ENCODE measurements at places on chromosomes 5 and 9. TPM values are rescaled to one million over a fixed set of nuclear protein-coding genes. Genes with fewer than 3 reads are reported as not detected.

The PROB1 gene
- 0.20 TPM for total RNA-seq

The SLIT3 gene
- total RNA-seq: 13.2 TPM

The BTNL8 gene
- total RNA-seq: not detected

The CLPTM1L gene
- total RNA-seq: 178 TPM

The GAS1 gene
- total RNA-seq: 0.07 TPM

The NSG2 gene
- not detected for total RNA-seq

The GRIN1 gene
- 0.53 TPM for total RNA-seq

The SPATA31C1 gene
- not detected for total RNA-seq

The PCDHAC1 gene
- total RNA-seq: 2.3 TPM

The PCDHGB2 gene
- total RNA-seq: 0.11 TPM

The C9orf85 gene
- total RNA-seq: 12.2 TPM

The RFESD gene
- 2.0 TPM for total RNA-seq

The GLT6D1 gene
- not detected for total RNA-seq

The GALNT12 gene
- 2.9 TPM for total RNA-seq

The IL13 gene
- not detected for total RNA-seq

The TRIM32 gene
- 22.8 TPM for total RNA-seq

The BARHL1 gene
- not detected for total RNA-seq

The C9 gene
- total RNA-seq: not detected

The FAF2 gene
- total RNA-seq: 44.1 TPM

The CYLC2 gene
- total RNA-seq: not detected

The DOK3 gene
- 2.8 TPM for total RNA-seq

The NCBP1 gene
- total RNA-seq: 25.0 TPM

The ARL15 gene
- 3.8 TPM for total RNA-seq

The CER1 gene
- not detected for total RNA-seq

The FRMD3 gene
- 4.2 TPM for total RNA-seq

The FSTL4 gene
- 3.8 TPM for total RNA-seq

The ADRA1B gene
- total RNA-seq: 20.0 TPM

The ARL10 gene
- 0.59 TPM for total RNA-seq

The OGN gene
- total RNA-seq: not detected

The PCDH1 gene
- total RNA-seq: 3.7 TPM

The CKMT2 gene
- not detected for total RNA-seq

The CLIC3 gene
- total RNA-seq: 5.2 TPM

The SIT1 gene
- total RNA-seq: not detected

The PCDHB4 gene
- not detected for total RNA-seq

The WDR31 gene
- 1.1 TPM for total RNA-seq

The RPL35 gene
- total RNA-seq: 2,829 TPM

The WDR5 gene
- 60.4 TPM for total RNA-seq

The SMIM15 gene
- 88.9 TPM for total RNA-seq

The SH3TC2 gene
- 0.41 TPM for total RNA-seq

The FGF1 gene
- 0.25 TPM for total RNA-seq

The PCDHB8 gene
- 0.19 TPM for total RNA-seq

The KLF9 gene
- 4.2 TPM for total RNA-seq

The GPR21 gene
- not detected for total RNA-seq

The ZNF608 gene
- 0.86 TPM for total RNA-seq

The MCC gene
- 0.14 TPM for total RNA-seq

The ARID3C gene
- 0.16 TPM for total RNA-seq

The PFN3 gene
- total RNA-seq: not detected

The TLE1 gene
- 82.6 TPM for total RNA-seq

The SLC24A2 gene
- not detected for total RNA-seq

The TMEM174 gene
- not detected for total RNA-seq

The GRIN3A gene
- not detected for total RNA-seq

The IFNA16 gene
- not detected for total RNA-seq

The HDHD3 gene
- 21.1 TPM for total RNA-seq

The HTR1A gene
- not detected for total RNA-seq

The TMEM171 gene
- total RNA-seq: 6.8 TPM

The RAD17 gene
- 16.0 TPM for total RNA-seq

The GPX8 gene
- 34.0 TPM for total RNA-seq
